ENCODE measurements at places on chromosomes 7 and 10. TPM values are rescaled to one million over a fixed set of nuclear protein-coding genes. Genes with fewer than 3 reads are reported as not detected.

Gene IPMK
- total RNA-seq = 1.9 TPM

Gene TMEM140
- total RNA-seq = 12.0 TPM

Gene LRIT1
- total RNA-seq = not detected

Gene PTF1A
- total RNA-seq = not detected

Gene HECTD2
- total RNA-seq = 12.5 TPM

Gene MYPN
- total RNA-seq = under 0.01 TPM

Gene TMEM213
- not detected for total RNA-seq

Gene DAGLB
- total RNA-seq = 9.9 TPM

Gene ENO4
- total RNA-seq = 0.34 TPM

Gene C7orf57
- total RNA-seq = not detected

Gene COPG2
- total RNA-seq = 31.3 TPM

Gene MPP7
- total RNA-seq = under 0.01 TPM

Gene GSTO2
- total RNA-seq = 1.7 TPM

Gene AGAP9
- total RNA-seq = 4.1 TPM

Gene CCDC3
- total RNA-seq = 0.16 TPM

Gene SPAM1
- not detected for total RNA-seq

Gene SPDYE5
- not detected for total RNA-seq

Gene C10orf105
- under 0.01 TPM for total RNA-seq

Gene HOXA11
- total RNA-seq = 0.16 TPM

Gene SLC26A4
- total RNA-seq = 0.47 TPM

Gene TAS2R41
- not detected for total RNA-seq

Gene EN2
- not detected for total RNA-seq

Gene SLC29A3
- 1.4 TPM for total RNA-seq

Gene RAB11FIP2
- 6.9 TPM for total RNA-seq

Gene PCLO
- total RNA-seq = under 0.01 TPM

Gene CHCHD1
- 23.6 TPM for total RNA-seq

Gene CCDC172
- total RNA-seq = not detected

Gene ASB15
- total RNA-seq = not detected

Gene PGAM1
- 172 TPM for total RNA-seq

Gene LBX1
- total RNA-seq = under 0.01 TPM

Gene GATA3
- total RNA-seq = not detected

Gene DNAH11
- total RNA-seq = under 0.01 TPM

Gene SPDYE16
- total RNA-seq = under 0.01 TPM

Data from bronchial smooth muscle cell (primary cell).